ENCODE measurements at places on chromosomes 5 and 9.

GRCh38 chr9:38619556-38620447 lies 594 bp downstream of the ANKRD18A start:
- DNase-seq: peak; percentile 16

DNA sequence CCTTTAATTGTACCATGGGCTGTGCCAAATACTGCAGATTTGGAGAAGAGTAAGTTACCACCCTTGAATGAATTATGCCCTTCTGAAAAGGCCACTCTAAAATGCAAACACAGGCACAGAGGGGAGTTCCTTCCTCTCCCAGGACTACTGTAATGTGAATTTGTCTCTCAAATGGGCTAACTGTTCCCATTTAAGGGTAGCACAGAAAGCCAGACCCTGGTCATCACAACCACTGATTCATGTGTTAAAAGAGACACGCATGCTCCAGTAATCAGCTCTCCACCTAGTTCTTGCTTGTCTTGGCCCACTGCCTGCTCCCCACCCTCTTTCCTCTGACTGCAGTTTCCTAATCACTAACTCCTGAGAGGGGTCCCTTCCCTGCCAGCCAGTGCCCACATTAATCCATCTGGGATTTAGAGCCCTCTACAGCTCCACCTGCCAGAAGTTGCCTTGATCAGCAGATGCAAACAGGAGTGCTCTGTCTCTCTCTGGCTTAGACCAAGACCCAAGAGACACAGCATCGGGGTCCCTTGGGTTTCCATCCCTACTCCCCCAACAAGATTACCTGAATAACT lies 382.4 kb downstream of the TMEM167A start:
- DNase-seq: peak; percentile 1

- no peak for DNase-seq
These were observed 1011.5 kb upstream of the ACO1 start for GRCh38 chr9:31372799-31373587.

- DNase-seq: no peak
These were observed 832.7 kb upstream of the ZNF608 start for GRCh38 chr5:125579182-125579581.

- no peak for DNase-seq
These were observed 17.4 kb downstream of the MGAT1 start for GRCh38 chr5:180785121-180785781.

- DNase-seq: no peak
These were observed 553.8 kb upstream of the CDH9 start for GRCh38 chr5:27592231-27592630.

- no peak for DNase-seq
These were observed 281.4 kb downstream of the DMRT2 start for GRCh38 chr9:1331546-1332038.

- DNase-seq: no peak
These were observed 111.8 kb upstream of the LHFPL2 start for GRCh38 chr5:78760366-78760765.

DNA sequence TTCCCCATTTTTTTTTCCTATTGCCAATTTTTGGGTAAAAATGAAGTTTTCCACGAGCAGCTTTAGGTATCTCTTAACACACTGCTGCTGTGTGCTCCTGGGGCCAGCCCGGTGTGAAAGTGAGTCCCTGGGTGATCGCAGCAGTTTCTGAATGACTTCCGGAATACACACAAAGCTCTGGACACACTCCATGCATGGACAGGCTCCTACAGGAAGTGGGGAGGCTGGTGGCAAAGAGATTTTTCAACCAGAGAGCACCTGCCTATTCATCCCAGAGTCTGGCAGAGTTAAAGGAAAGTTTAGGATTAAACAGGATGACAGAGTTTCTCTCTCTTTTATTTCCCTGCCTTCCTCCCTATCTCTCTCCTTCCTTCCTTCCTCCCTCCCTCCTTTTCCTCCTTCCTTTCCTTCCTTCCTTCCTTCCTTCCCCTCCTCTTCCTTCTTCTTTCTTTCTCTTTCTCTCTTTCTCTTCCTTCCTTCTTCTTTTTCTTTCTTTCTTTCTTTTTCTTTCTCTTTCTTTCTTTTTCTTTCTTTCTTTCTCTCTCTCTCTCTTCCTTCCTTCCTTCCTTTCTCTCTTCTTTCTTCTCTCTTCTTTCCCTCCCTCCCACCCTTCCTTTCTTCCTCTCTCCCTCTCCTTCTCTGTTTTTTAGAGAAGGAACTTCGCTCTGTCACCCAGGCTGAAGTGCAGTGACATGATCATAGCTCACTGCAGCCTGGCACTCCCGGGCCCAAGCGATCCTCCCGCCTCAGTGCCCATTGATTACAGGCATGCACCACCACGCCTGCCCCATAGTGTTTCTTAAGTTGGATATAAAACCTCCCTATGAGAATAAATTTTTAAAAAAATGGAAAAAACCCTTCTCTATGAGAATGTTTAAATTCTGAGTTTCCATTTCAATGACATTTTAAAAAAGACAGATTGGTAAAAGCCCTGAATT lies 38.7 kb upstream of the UBTD2 start:
- no peak for DNase-seq

- no peak for DNase-seq
These were observed 143.0 kb downstream of the XRCC4 start for GRCh38 chr5:83220331-83220730.
